ENCODE measurements at places on chromosomes 3 and 15. TPM values are rescaled to one million over a fixed set of nuclear protein-coding genes. Genes with fewer than 3 reads are reported as not detected.

AP3S2 gene
- polyA plus RNA-seq = 43.0 TPM

C3orf22 gene
- polyA plus RNA-seq = not detected

KBTBD13 gene
- polyA plus RNA-seq = 0.11 TPM

DNA sequence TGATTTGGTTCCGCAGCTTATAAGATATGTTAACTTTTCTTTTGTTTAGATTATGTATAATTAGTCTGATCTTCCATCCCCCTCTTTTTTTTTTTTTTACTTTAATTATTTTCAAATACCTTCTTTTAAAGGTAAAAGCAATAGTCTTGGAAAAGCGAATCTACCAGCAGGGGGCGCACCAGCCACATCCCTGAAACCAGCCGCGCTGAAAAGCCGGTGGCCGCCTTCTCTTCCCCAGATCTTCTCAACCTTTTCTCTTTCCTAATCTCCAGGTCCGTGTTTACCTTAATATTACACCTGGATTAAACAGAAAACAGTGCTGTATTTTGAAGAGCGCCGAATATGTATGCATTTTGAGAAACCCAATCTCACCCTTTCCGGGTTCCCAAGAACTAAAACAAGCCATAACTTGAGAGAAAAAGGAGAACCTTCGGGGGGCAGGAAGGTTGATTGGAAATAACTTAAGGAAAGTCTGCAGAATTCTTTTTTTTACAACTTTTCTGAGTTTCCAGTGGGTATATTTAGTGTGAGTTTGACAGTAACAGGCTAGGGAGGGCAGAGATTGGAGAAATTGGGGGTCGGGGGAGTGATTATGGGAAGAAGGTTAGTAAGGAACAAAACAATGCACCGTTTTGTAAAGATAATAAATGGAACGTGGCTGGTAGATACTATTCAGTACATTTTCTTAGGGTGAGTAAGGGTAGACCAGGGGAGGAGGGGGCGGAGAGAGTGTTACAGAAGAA, 2.0 kb upstream of the SOX2 start:
- DNase-seq = no peak

GRCh38 chr15:60568301-60568742, 89.4 kb upstream of the ICE2 start:
- DNase-seq = no peak

DNA sequence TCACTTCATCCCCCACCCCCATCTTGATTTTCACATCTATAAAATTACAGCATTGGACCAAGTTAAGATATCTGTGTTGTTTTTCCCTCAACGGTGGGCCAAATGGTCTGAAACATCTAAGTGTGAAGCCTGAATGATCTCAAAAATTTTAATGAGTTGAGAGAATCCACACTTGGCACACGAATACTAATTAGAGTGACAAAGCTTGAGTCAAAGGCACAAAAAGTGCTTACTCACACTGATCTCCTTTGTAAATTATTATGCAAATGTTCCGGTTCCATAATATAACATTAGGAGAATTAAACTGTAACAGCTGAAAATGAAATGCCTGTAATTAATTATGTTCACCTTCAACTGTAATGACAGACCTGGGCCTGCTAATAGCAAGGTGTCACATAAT, 33.6 kb downstream of the GPR176 start:
- DNase-seq = no peak

DNA sequence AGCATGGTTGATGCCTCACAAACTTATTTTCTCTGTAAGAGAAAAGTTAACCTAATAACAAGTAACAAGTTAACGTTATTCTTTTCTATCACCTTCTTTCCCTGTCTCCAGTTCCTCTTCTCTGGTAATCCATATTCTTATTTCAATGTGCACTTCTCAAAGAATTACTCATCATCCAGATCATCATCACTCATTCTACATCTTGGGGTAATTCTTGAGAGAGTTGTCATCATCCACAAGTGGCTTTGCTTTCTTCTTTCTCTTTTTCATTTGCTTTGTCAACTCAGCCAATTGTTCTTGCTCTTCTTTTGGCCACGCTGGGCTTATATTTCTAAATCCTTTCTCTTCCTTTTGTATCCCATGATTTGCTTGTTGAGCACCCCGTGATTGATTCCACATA, 20.8 kb upstream of the RNF111 start:
- no peak for DNase-seq

- no peak for DNase-seq
Observed at GRCh38 chr3:171018156-171018935, 8.2 kb downstream of the SLC2A2 start.

DNA sequence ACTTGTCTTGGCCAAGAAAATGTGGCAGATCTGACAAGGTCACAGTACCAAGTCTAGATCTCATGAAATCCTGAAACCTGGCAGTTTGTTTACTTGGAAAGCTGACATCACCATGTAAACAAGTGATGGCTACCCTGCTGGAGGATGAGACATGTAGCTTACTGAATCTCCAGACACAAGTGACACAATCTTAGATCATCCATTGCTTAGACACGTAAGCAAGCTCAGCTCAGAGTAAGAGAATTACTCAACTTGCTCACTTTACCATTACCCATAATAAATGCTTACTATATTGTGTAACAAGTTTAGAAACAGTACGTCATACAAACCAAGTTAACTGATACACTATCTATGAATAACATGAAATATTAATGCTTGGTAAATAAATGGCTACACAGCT, 263.8 kb downstream of the TBC1D5 start:
- no peak for DNase-seq

GRCh38 chr3:28973609-28974008, 307.3 kb upstream of the RBMS3 start:
- no peak for DNase-seq

- DNase-seq = no peak
Observed at GRCh38 chr15:38674448-38674847, 109.8 kb upstream of the RASGRP1 start.

C3orf80 gene
- polyA plus RNA-seq = 0.43 TPM

PGBD4 gene
- polyA plus RNA-seq = 2.2 TPM

KLHL40 gene
- polyA plus RNA-seq = not detected

DNA sequence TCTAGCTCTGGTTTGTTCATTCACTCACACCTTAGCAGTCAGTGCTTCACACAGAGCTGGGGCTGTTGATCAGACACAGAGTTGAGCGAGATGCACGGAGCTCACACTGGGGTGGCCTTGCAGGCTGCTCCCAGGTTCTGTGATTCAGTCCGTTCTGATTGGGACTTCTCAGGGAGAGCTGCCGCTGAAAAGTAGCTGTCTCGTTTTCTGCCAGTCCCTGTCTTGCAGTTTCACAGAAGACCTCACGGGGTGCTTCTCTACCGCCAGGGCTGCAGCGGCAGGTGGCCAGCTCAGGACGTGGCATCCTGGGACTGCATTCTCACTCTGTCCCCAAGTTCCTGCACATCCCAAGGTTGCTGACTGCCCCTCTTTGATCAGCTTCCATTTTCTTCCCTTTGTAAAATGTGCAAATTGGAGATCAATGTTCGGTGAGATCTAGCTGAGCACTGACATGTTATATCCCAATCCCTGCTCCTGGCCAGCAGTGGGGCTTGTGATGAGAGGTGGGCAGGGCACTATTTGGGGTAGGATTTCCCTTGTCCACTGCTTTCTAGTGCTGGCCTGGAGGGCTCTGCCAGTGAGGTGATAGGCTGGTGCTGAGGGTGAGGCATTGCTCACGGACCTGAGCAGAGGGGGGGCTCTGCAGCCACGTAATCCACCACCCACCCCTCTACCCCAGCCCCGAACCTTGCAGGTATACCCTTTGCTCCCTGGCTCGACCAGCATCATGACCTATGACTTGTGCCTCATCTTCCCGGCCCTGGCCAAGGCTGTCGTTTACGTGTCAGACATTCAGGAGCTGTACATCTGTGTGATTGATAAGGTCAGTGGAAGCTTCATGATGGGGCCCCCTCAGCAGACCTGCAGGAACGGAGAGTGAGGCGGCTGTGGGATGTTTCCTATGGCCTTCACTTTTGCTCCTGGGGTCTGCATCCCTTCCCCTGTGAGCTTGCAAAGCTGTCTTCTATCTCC, 5.3 kb upstream of the TXNRD3 start:
- DNase-seq = no peak

DNA sequence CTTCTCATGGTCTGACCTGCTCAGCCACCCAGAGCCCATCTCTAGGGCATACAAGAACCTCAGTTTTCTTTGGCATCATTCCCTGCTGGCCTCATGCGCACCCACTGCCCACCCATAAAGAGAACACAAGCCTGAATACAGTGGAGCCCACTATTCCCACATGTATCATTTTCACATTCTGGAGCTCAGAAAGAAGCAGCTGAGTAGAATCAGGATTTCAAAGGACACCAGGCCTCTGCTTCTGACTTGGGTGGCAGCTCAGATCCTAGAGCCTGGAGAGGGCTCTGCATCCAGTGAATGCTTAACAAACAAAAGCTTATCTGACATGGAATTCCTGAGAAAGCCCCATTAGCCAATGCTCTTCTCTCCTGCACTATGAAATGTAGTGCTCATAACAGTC, 34.7 kb downstream of the RBP2 start:
- DNase-seq = no peak

DNA sequence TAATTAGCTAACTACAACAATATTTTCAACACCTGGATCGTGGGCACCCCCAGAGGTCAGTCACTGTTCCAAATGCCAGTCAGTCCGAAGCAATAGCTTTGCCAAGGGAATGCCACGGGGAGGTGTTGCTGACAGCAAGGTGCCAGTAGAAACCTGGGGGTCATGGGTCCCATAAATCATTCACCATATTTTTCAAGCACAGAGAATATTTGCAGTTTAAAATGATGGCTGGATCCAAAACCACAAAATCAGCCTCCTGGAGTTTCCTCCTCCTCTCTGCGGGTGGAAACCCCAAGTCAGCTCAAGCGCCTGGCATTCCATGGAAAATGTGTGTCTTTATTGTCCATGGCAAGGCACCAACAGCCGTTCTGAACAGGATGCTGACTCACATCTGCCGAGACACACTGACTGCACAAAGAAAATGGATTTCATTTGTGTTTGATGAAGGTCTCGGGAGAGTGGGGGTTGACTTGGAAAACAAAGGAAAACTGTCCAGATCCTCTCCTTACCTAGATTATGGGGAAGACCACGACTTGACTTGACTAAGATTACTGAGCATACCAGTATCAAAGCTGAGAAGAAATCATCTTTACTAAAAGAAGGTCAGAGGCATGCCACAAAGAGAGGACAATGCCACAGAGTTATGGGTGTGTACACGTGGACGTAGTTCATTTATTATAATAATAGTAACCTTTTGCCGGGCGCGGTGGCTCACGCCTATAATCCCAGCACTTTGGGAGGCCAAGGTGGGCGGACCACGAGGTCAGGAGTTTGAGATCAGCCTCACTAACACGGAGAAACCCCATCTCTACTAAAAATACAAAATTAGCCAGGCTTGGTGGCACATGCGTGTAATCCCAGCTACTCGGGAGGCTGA, 26.4 kb downstream of the ANXA2 start:
- DNase-seq = no peak
